Activated naive CD8-positive, alpha-beta T cell treated with anti-CD3 and anti-CD28 coated beads, Interleukin-2, amount 10 ng/mL, durations not matched to agents 7 days and 5 days (primary cell): ENCODE measurements at places on chromosomes 16 and 17.

DNA sequence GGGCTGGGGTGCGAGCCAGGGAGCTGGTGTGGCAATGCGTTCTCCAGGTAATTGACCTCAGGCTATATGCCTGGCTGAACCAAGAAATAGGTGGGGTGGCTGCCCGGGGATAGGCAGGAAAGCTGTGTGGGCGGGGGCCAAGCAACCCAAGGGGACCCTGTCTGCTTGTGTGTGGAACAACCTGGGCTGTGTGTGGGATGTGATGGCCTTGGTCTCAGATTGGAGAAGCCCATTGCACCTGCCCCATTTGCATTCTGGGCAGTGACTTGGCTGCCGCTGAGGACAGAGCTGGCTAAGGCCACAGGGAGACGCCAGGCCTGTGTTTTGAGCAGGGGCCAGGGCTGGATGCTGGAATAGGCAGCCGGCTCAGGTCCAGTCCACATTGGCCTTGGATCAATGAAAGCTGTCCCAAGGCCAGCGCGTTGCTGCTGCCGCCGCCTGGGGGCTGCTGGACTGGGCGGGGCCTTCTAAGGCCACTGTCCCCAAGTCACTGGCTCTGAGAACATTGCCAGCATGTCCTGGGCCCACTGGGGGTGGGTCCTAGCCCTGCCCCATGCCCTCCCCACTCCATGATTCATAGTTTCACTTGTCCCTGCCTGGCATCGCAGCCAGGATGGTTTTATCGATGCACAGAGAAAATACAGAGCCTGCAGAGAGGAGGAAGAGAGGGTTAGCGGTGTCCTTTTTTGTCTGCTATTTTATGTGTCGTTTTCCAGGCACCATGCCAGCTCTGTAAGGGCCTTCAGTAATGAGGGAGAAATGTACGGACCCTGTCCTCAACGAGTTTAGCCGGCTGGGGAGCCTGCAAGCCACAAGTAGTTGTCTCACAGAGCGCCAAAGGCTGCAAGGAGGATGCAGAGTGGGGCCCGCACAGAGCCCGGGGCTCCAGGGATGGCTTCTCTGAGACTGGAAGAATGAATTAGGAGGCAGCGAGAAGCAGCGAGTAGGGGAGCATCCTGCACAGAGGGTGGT lies 43.9 kb downstream of the NKD1 start:
- peaks cover 13% of the 10 kb centered on the region for H3K4me1 ChIP-seq
- no peak overlapping the region for H3K27ac ChIP-seq
- H3K4me3 ChIP-seq = no peak overlapping the region
- no peaks in the 10 kb centered on the region for H3K36me3 ChIP-seq
- DNase-seq = no peak

DNA sequence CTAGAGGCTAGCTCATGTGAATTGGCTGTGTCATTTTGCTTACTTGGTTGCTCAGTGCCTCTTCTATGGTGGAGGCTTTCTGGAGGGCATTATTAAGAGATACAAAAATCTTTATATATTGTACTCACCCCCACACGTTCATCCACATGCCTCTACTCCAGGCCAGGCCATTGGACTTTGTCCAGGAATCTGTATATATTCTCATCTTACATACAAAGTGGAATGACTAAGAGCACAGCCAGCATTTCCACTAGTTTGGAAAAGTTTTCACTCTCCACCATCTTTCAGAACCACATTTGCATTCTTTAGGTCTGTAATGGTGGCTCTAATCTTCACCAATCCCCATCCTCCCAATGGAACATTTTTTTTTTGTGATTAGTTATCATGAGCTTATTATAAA lies 4.8 kb upstream of the GLG1 start:
- H3K27ac ChIP-seq = no peak overlapping the region
- H3K36me3 ChIP-seq = peaks cover 18% of the 10 kb centered on the region
- no peak for DNase-seq
- peaks cover 19% of the 10 kb centered on the region for H3K4me1 ChIP-seq
- H3K4me3 ChIP-seq = no peak overlapping the region
- H3K27me3 ChIP-seq = no peaks in the 10 kb centered on the region

GRCh38 chr16:3101018-3101840 lies 2.1 kb upstream of the ZSCAN10 start:
- DNase-seq = no peak
- H3K27ac ChIP-seq = peak overlapping the region; percentile 85

- peaks cover 25% of the 10 kb centered on the region for H3K27me3 ChIP-seq
- DNase-seq = no peak
- no peak overlapping the region for H3K27ac ChIP-seq
- H3K4me3 ChIP-seq = no peak overlapping the region
Measured at GRCh38 chr16:160691-161190, 5.0 kb upstream of the HBM start.

DNA sequence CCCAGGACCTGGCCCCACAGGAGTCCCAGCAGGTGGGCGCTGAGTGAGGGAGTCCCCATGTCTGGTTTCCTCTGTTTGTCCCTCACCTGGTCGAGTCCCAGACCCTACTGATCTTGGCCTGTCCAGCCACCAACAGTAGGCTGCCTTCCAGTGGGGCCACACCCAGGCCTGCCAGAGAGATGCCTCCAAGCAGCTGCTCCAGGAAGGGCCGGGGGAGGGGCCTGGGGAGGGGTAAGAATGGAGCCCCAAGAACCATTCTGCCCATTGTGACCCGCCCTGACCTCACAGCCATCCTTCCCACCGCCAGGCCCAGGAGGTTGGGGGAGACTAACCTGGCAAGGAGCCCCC lies 736 bp downstream of the SPATA20 start:
- H3K4me1 ChIP-seq = peaks cover 10% of the 10 kb centered on the region
- no peak for DNase-seq
- peaks cover 15% of the 10 kb centered on the region for H3K27me3 ChIP-seq
